IPS DF 6.9 (cell line): ENCODE measurements at places on chromosomes 3 and 15.

DNA sequence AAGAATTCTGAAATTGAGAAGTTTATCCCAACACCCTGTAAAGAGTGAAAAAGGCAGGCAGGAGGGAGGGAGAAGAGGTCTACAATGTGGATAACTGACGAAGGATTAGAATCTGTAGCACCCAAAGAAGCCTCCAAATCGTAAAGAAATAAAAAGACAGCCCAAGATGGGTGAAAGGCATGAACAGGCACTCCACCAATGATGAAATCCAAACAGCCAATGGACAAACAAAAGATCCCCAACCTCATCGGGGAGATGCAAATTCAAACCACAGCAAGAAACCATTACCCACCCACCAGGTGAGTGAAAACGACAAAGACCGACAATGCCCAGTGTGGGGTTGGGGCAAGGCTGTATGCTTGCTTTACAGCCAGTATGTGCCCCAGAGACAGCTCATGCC, 85.6 kb downstream of the IQSEC1 start:
- no peak for DNase-seq

DNA sequence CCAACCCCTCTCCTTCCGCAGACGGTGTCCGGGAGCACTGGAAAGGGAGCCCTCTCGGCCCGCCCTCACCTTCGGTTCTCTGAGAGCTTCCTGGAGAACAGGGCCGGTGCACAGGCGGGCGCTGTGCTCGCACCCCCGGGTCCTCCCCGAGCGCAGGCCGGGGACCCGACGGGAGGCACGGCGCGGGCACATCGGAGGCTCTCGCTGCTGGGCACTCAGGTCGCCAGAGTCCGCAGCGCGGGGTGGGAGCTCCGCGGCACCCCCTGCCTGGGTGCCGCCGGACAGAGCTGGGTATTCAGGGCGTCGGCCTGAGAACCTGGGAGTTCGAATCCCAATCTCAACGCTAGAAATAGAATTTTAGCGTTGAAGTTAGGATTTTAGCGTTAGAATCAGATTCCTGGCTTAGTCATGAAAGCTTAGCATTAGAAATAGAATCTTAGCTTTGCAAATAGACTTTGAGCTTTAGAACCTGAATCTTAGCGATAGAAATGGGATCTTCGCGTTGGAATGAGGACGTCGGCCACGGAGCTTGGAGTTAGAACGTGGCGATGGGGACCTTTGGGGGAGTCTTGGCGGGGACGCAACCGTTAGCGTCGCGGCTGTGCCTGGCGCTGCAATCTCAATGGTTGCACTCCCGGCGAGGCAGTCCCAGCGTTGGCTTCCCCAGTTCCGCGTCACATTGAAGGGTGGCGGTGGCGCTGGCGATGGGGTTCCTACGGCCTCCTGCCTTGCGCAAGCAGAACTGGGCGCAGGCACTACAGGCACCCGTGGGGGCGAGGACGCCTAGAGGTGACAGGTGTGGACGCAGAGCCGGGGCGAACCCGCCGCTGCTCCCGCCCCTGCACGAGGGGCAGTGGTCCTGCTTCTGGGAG, 549 bp downstream of the TRH start:
- no peak for DNase-seq

GRCh38 chr15:88505721-88506120, 38.2 kb downstream of the MRPS11 start:
- DNase-seq, result no peak

GRCh38 chr15:67745073-67746006, 80.0 kb upstream of the SKOR1 start:
- no peak for DNase-seq

GRCh38 chr3:153052096-153052460, 109.9 kb upstream of the RAP2B start:
- no peak for DNase-seq

- no peak for DNase-seq
Measured at GRCh38 chr3:118986734-118987133, 47.9 kb downstream of the IGSF11 start.

DNA sequence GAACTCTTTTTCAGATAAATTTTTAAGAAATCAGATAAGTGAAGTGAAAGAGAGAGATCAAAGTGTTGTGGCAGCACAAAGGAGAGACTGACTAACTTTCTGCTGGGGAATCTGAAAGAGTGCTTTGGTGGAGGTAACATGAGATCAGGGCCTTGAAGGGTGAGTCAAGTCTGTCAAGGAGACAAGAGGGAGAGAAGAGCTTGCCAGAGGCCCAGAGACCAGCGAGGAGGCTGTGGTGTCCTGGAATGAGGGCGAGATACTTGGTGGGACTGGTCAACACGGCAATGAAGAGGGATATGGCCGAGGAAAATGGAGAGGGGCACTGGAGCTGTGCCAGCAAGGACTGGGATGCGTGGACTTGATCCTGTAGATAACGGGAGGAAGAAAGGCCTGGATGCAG, 4.6 kb downstream of the TADA3 start:
- DNase-seq, result no peak

- no peak for DNase-seq
Measured at GRCh38 chr3:28575100-28575745, 226.6 kb upstream of the AZI2 start.

DNA sequence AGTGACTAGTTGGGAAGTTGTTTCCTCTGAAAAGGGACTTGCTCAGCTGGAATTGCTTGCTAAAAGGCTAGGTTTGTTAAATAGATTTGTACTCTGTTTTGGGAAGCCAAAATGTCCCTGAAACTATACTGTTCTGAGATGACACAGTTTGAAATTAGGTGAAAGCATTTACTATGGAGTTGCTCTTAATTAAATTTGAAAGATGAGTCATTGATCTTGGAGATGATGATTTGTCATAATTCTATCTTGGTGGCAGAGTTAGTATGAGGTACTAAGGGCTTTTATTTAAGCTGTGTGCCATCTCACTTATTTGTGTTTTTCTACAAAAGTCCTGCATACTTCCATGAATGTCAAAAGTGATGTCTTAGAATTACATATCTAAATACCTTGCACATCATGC, 320.9 kb downstream of the PTPRG start:
- DNase-seq, result no peak

- no peak for DNase-seq
Measured at GRCh38 chr3:153000325-153000724, 161.7 kb upstream of the RAP2B start.

DNA sequence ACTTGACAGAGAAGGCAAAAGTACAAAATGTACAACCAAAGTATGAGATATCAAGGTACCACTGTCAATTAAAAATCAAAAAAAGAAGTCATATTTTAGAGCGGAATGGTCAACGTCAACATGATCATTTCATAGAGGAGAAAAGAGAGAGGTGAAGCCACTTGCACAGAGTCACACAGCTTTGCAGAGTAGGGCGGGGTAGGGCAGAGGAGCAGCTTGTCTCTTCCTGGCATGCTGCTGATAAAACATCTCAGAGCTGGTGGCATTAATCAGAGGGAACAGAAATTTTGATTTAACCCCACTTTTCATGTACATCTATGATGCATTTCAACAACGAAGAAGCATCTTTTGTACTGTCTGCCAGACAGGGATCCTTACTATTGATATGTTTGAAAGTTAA, 5.2 kb upstream of the IGF1R start:
- no peak for DNase-seq

DNA sequence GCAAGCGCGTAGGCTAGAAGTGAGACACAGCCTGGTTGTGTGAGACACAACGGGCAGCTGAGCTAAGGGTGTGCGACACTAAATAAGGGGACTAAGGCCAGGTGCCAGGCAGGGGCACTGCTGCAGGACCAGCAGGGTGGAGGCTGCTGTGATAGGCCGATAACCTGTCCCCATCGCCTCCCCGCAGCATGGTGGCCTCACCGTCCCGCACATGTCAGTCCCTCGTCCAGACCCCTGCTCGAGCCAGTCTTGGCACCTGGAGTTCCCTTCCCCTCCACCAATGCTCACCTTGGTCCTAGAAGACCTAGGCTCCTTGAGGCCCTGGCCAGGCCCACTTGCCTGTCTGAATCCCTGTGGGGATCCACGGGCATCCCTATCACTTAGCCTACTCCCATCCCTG, 96.1 kb downstream of the HMG20A start:
- DNase-seq, result no peak

GRCh38 chr3:172194702-172195406, 155.5 kb downstream of the FNDC3B start:
- DNase-seq, result no peak

GRCh38 chr15:40510201-40510600, 39.4 kb downstream of the CHST14 start:
- no peak for DNase-seq

DNA sequence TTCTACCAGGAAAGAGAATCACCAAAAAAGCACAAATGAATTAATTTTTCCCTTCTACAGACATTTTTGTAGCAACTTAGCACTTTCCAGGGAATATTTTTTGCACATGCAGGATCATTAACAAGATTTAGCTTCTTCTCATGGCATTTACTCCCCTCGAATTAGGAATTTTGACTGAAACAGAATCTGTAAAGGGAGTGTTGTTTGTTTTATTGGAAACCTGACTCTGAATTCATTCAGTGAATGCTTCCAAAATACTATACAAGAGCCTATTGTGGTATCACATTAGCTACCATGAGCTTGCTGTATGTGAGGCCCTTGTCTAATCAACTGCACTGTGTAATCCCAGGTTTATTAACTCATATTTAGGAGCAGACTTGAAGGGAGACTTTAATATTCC, 130.4 kb upstream of the ATP10A start:
- no peak for DNase-seq

DNA sequence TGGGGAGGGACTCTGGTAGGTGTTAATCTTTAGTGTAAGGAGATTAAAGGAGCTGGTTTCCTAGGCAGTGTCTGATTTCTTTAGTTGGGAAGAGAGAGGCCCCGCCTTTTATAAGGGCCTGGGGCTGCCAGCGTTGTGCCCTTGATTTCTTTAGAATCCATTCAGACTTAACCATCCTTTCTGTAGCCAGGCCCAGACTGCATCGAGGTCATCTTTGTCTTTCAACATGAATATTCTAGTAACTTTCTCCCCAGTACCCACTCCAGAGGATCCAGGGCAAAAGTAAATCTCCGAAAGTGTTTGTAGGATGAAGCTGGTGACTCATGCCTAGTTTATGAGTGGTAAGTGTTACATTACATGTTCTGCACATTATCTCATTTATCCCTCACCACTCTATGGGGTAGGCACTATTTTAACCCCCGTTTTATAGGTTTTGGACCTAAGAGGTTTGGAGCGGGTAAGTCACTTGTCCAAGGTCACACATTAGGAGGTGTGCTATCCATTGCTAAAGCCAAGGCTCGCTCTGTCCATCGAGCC, 11.8 kb upstream of the USP3 start:
- DNase-seq, result no peak

DNA sequence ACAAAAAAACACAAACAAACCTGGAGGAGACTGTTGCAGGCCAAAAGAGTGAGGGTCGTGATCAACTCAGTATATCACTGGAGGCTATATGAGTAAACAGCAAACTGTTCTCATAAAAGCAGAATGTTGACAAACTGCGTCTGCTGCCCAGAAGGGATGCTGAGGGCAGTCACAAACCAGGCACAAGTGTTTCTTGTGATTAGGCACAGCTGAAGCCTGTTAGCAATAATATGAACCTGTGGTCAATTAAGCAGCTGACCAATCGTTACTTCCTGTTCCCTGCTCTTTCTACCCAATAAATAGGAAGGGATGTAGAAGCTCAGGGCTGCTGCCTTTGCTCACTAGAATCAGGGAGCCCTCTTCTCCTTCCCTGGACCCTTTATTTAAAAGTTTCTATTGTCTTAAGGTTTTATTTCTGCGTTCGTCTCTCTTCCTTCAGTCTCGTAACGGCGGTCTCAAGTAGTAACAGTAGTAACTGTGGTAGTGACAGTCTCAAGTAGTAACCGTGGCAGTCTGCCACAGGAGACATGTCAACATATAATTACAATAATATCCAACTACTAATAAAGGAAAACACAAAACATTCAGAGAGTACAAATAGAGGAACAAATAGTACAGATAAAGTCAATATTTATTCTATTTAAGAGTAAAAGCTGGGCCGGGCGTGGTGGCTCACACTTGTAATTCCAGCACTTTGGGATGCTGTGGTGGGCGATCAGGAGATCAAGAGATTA, 698.4 kb upstream of the CCDC54 start:
- DNase-seq, result no peak
